ENCODE measurements at places on chromosomes 5 and 9.

- DNase-seq = no peak
Observed at GRCh38 chr9:116692616-116693015, 5.5 kb downstream of the TRIM32 start.

- no peak for DNase-seq
Observed at GRCh38 chr9:135321580-135321979, 158.0 kb upstream of the PPP1R26 start.

- peak; percentile 71 for DNase-seq
Observed at GRCh38 chr5:74394916-74395880, 245.3 kb downstream of the ENC1 start.

- DNase-seq = no peak
Observed at GRCh38 chr9:93198838-93199625, 15.1 kb downstream of the WNK2 start.

All from hepatocyte (in vitro differentiated cells).